Lung microvascular endothelial cell (primary cell): ENCODE measurements at places on chromosomes 4 and X.

DNA sequence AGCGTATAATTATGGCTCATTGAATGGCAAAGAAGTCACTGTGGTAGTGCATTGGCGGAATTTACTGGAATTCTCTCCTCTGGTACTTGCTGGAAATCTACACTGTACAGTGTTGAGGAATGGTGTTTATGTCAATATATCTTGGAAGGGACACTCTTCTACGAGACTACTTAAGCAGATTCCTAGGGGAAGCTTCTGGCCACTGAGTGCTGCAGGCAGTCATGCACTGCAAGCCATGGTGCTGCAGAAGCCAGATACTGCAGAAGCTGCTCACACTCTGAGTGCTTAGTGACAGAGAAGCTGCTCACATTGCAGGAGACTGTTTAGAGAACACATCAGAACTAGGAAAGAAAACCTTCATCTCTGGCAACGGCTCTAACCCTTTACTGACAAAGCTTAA is 725.0 kb downstream of the CCSER1 start:
- DNase-seq = no peak

- DNase-seq = no peak
Observed at GRCh38 chr4:133102043-133102442, 47.1 kb upstream of the PCDH10 start.

GRCh38 chr4:14529653-14530052 is 472.6 kb upstream of the CPEB2 start:
- no peak for DNase-seq

- peak; percentile 20 for DNase-seq
Observed at GRCh38 chr4:84498203-84498934, 723 bp downstream of the NKX6-1 start.

DNA sequence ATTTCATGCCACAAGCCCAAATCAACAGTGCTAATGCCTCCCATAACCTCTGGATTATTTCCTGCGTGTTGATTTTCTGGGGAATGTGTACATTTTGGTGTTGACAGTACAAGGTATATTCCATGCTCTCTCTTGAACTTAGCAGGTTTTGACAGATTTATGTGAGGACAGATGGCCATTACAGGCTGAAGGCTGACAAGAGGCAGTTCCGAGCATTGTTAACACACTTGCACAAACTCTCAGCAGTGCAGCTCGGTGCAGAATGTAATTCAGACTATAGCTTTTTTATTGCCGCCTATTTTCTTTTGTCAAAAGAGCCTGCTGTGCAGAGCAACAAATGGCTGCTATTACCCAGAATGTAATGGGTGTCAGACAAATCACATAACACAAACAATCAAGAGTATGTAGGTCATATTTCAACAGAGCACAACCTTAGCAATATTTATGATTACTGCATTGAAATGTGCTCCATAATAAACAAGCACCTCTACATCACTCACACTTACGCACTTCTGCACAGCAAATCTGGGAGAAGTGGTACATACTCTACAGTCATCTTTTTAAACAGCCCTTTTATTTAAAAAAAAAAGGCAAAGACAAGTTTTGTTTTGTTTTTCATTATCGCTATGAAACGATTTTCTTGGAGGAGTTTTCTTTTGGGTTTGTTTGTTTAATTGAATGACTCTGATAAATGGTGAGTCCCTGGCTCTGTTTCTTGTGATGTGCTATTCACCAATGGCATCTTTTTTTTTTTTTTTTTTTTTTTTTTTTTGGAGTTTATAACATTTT is 71.6 kb downstream of the PPARGC1A start:
- DNase-seq = no peak

GRCh38 chr4:53479736-53480525 is 102.5 kb downstream of the FIP1L1 start:
- no peak for DNase-seq

GRCh38 chr4:186202490-186203140 is 11.2 kb downstream of the CYP4V2 start:
- no peak for DNase-seq

- DNase-seq = no peak
Observed at GRCh38 chrX:155061760-155062159, 9.2 kb downstream of the CMC4 start.

GRCh38 chr4:165079476-165079875 is 25.8 kb downstream of the TRIM75 start:
- DNase-seq = peak; percentile 86

DNA sequence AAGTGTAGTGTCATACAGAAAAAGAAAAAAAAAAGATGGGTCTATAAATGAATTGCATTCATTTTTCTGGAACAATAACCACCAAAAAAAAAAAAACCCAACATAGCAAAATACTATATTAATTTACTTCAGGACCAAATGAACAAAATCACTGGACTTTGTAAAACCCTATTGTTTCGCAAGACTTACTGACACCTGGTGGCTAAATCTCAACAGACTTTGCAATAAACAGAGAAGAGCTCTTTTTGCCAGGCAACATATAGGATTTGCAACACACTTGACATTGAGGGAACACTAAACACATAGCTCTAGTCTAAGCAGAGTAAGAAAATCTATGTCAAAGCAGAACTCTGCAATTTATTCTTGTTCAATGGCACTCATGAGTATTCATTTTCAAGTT is 990.2 kb downstream of the STPG2 start:
- no peak for DNase-seq
